Fibroblast of skin of left biceps (primary cell): ENCODE measurements at places on chromosomes 5 and 9.

- no peak for DNase-seq
Observed at GRCh38 chr5:115801984-115802383, 14.5 kb downstream of the CDO1 start.

DNA sequence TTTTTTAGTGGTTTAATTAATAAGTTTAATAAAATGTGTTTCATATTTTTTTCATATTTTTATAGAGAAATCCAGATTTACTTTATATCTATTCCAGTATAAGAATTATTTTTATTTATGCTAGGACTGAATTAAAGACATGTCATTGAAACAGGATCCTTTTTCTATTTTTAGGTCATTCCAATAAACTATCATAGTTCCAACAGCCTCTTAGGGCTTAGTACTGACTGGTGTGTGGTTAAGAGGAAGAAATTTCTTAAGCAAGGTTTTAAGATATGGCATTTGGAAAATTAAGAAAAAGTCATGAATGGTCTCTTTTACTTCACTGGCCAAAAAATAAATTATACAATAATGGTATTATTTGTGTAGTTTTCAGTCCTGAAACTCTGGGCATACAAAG, 31.2 kb upstream of the PRR16 start:
- DNase-seq, result no peak

DNA sequence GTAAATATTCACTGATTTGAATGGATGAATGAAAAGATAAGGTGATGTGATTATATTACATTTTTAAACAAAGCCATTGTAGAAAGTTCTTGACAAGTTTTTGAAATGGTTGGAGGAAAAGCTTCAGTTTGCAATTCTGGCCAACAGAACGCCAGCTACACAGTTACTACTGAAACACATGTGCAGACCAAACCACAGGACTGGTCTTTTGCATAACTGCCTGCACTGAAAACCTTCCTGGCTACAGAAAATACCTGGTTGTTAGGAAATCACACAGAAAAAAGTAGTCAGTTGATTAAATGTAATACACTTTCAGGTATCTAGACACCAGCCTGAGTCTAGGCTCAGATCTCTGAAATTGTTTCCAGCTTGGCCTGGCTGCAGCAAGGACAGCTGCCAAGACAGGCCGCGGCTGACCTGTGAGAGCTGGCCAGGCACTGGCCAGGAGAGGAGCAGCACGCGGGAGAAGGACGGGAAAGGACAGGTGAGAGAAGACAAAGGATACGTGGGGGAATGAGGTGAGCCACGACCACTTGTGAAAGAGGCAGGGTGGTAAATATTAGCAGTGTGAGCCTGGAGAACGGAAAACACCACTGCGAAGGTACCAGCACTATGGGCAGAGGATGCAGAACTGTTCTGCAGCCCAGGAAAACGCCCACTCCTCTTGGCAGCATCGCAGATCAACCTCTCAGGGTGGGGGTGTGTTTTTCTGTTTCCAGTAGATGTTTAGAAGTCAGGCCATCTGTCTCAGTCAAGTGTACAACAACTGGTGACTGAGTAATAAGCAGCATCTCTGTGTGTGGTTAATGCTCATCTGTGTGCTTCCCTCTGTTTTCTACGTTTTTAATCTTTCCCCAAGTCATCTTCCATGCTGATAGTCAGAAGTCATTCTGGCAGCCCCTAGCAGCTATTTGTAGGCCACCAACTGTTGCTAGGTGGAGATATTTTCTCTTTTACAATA, 137.4 kb downstream of the SCAMP1 start:
- DNase-seq, result no peak

DNA sequence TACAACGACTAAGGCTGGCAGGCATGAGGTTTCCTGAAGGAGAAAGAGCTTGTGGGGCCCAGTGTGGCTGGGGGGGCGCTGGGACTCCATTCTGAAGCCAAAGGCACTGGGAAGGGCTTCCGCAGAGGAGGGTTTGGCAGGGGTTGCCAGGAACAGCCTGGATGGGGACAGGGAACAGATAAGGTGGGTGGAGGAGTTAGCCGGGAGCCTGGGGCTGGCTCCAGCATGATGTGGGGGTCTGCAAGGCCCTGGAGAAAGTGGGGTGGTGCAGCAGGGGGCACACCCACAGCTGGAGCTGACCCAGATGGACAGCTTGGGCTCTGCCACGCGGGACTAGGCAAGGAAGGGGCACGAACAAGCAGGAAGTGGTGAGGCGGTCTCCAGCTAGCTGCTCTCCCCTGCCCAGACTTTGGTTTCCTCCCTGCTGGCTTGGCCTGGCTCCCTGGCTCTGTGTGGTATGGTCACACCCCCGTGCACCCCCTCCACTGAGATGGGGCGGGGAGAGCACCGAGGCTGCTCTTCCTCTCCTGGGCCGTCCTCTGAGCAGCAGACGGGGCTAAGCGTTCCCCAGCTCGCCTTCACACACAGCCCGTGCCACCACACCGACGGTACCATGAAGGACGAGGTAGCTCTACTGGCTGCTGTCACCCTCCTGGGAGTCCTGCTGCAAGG, at the start of gene LTC4S:
Gene LTC4S, plus strand, starts transcription at position 519 of the 672 bp plus-strand sequence. Its CDS starts 95 bp downstream, at position 614.
- no peak for DNase-seq

DNA sequence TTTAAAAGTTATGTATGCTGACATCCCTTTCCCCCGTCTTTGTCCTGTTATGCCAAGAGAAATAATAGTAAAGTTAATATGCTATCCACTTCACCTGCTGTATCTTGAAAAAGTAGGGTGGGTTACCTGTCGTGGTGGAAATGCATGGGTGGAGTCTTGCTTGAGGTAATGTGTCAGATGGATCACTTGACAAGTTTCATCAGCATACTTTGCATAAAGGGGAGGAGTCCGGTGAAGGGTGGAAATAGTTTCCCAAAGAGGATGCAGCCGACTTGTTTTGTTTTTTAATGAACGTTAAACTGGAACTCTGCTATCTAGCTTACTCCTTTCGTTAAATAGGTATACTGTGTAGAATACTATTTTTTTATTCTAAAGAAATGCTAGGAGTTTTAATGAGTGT, 9.0 kb upstream of the DMRT3 start:
- no peak for DNase-seq

GRCh38 chr9:36939655-36940499, 94.2 kb downstream of the PAX5 start:
- no peak for DNase-seq

DNA sequence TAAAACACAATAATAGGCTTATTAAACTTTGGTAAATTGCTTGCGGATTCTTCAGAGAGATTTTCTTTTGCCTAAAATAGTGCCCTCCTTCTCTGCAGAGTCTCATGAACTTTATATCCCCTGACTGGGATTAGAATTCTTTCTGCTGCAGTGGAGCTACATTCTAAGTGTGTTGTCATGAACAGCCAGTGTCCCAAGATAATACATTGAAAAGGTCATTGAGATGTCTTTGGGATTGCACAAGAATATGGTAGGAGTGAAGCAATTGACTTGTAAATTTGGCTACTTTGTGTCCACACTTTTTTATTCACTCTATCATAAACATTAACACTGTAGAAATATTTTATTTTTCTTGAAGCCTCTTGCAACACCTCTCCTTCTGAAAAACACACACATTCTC, 604.5 kb downstream of the GABRG2 start:
- DNase-seq, result no peak
